ENCODE measurements at places on chromosomes 4 and X.

- no peak for DNase-seq
Observed at GRCh38 chrX:13008851-13009250, 33.9 kb downstream of the TMSB4X start.

GRCh38 chr4:78533854-78534253, 17.7 kb upstream of the ANXA3 start:
- no peak for DNase-seq

- no peak for DNase-seq
Observed at GRCh38 chrX:143768976-143769375, 48.4 kb upstream of the SPANXN2 start.

- DNase-seq = no peak
Observed at GRCh38 chrX:70664726-70665125, 220.1 kb downstream of the DLG3 start.

GRCh38 chr4:47251348-47252135, 212.0 kb downstream of the COMMD8 start:
- DNase-seq = no peak

GRCh38 chr4:21778702-21779101, 169.9 kb downstream of the KCNIP4 start:
- DNase-seq = no peak

DNA sequence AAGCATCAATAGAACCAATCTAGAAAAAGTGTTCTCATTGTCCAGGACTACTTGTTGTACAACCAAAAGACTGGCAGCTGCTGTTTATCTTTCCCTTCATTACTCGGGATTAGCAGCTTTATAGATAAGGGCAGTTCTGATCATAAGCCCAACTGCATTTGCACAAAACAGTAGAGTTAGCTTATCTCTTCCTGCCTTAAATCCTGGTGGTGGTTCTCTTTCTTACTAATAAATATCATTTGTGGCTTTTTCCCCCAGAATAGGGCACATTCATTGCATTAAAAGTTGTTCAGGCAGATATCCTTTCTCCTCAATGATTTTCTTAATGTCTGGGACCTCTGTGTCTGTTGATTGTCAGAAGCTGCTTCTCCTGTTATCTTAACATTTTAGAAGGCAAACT, 20.2 kb upstream of the RRAGB start:
- DNase-seq = no peak

DNA sequence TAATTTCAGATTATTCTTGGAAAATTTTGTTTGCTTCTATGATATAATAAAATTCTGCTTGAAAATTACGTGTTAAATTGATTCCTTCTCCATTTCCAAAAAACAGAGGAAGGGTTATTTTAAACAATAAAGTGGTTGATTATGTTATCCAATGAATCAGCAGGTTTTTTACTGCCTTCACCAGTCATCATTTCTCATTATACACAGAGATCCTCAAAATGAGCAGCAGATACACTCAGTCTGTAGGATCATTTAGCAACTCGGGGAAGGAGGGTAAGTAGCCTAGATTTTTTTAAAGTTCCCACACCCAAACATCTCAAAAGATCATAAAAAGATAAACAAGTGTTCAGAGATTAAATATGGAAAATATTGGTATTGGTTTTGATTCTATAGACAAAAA, 6.8 kb upstream of the TMEM144 start:
- no peak for DNase-seq

- no peak for DNase-seq
Observed at GRCh38 chr4:148443512-148444295, 1.5 kb upstream of the NR3C2 start.

DNA sequence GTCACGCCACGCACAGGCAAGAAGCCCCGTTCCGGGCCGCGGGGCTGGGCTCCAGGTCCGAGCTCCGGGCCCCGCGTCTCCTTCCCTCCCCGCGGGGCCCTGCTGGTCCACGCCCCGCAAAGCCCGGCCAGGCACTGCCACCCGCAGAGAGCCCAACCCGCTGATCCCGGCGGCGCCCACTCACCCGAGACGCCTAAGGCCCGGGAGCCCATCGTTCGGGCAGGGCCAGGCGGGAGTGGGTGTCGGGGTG, 870 bp downstream of the PDZD4 start:
- DNase-seq = no peak

- no peak for DNase-seq
Observed at GRCh38 chr4:141153751-141154510, 20.7 kb upstream of the RNF150 start.

GRCh38 chr4:171718665-171719064, 94.5 kb upstream of the GALNTL6 start:
- DNase-seq = no peak

GRCh38 chrX:2717312-2717711, 26.2 kb downstream of the CD99 start:
- DNase-seq = no peak

- no peak for DNase-seq
Observed at GRCh38 chr4:157840034-157840433, 332.8 kb downstream of the GASK1B start.

GRCh38 chr4:128600996-128601871, 208.3 kb upstream of the JADE1 start:
- DNase-seq = no peak

DNA sequence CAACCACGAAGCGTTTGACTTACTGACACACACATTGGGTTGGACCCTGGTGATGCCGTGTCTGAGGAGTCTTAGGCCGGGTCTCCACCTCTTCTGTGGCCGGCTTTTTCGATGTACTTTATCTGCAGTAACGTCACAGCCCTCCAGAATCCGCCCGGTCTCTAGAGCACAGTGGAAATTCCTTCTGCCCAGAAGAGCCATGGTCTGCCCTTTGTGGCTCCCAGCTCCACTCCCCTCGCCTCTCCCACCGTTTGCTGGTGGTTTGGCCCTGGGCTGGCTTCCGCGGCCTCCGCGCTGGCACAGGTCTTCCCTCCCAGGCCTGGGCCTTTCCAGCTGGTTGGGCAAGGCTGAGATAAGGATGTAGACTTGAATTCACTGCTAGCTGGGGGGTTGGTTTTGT, 4.3 kb downstream of the MAEA start:
- no peak for DNase-seq

DNA sequence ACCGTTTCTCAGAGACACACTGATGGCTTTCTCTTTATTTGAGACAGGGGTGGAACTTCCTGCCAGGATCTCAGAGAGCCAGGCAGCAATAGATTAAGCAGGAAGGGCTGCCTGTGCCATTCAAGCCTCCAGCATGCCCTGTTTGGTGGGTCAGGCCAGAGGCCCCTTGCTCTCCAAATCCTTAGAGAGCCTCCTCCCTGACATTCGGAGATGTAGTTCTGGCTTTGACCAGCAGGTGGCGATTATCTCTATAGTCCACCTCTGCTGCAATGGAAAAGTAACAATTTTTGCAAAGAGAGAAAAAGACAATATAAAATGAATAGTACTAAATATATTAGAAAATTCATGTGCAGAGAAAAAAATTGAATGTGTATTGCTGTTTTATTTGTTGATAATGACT, 93.9 kb downstream of the NXF2B start:
- peak; percentile 34 for DNase-seq

DNA sequence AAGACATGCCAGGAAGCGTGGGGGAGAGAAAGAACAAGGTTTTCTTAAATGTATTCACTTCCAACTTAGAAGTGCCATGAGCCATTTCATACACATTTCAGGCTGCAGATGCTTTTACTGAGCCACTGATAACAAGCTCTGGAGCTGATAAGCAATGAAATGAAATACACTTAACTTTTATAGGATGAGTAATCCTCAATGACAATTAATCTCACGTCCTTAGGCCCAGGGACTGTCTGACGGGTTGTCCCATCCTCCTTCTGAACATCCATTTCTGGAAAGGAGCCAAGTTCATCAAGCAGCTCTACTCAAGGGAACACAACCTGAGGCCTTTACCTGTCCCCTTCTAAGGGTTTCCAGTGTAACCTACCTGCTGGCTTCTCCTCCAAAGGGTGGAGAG, 121.2 kb downstream of the PARM1 start:
- no peak for DNase-seq

GRCh38 chr4:48071191-48071590, 54.6 kb downstream of the NIPAL1 start:
- no peak for DNase-seq

GRCh38 chrX:69305333-69306062, 140.2 kb upstream of the PJA1 start:
- no peak for DNase-seq

- no peak for DNase-seq
Observed at GRCh38 chr4:41505161-41505661, 32.7 kb upstream of the LIMCH1 start.

DNA sequence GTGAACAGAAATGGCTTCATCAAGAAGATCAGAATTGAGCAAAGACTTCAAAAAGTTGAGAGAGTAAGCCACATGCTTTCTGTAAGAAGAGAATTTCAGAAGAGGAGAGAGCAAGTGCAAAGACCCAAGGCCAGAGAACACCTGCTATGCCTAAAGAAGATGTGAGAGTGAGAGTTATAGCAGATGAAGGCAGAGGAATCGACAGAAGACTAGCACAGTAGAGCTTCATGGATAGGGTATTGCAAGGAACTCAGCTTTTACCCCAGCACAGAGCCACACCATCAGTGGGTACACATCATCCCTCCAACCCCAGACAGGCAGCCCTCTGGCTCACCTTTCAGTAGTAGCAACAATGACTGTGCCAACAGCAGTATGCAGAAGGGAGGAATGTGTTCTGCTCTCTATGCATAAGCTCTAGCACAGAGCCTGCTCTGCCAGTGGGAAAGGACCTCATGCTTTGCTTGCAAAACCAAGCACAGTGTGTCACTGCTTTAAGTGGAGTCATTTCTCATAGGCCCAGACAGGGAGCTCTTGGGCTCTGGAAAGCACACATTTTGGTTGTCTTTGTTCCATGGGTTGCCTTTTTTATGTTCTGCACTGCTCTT, 318.6 kb downstream of the NAF1 start:
- no peak for DNase-seq

DNA sequence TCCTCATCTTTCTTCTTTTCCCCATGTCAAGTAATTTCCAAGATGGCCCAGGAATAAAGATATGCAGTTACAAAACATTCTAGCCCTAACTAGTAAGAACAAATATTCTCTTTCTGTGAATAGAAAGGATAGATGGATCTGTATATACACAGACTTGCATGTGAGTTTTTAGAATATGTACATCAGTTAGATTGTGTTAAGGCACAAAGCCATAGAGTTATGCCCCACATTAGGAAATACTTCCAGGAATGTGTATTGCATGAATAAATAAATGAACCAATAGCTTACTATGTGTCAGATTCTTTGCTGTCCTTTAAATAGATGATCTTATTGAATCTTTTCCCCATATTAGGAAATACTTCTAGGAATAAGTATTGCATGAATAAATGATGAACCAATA, 46.0 kb upstream of the TMPRSS11E start:
- DNase-seq = no peak

GRCh38 chr4:120824946-120825345, 97.6 kb downstream of the PRDM5 start:
- no peak for DNase-seq

DNA sequence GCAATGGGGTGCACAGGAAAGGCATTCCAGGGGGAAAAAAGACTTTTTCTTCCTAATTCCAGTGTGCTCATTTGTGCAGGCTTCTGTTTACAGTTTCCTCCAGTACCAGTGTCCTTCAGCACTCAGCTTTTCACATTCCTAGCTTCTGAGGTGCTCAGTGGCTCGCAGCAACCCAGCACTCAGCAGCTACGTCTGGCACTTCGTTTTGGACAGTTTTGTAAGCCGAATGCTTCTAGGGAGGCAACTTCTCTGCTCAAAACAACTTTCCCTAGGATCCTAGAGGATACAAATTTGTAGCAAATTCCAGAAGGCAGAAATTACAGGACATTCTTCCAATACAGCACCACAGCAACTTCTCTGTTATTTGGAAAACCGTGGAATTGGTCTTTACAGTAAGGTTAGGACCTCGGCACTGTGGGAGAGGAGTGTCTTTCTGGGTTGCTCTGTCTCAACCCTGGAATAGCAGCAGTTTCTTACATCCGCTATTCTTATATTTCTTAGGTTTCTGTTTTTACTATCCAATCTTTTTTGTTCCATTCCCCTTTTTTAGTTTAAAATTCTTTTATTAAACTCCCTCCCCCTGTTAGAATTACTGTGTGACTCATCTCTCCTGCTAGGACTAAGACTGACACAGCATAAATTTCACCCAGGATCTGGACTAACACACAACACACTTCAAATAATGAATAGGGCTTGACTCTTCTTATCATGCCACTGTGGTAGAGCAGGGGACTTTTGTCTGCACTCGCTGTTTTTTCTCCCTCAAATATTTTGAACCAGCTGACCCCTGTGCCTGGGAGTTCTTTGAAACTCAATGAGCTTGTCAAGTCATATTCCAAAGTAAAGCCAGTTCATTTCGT, 1314.7 kb downstream of the FSTL5 start:
- DNase-seq = no peak

- no peak for DNase-seq
Observed at GRCh38 chr4:8848507-8849265, 23.0 kb downstream of the HMX1 start.

GRCh38 chrX:1449036-1449822, 3.5 kb downstream of the ASMTL start:
- DNase-seq = no peak

DNA sequence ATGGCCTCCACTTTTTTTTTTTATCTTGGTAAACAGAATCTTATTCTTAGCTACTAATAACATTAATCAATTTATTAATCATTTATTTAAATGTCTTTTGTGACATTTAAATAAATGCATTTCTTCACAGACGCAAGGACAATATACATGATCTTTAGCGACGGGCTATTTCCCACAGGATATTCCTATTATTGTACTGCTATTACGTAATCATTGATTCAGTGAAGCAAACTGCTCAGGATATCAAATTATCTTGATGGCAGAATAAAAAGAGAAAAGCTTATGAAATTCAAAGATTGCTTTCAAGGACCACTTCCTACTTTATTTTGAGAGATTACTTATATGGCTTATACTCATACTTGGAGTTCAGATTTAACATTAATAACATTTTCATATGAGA, 114.1 kb downstream of the FAM9B start:
- DNase-seq = no peak

- DNase-seq = no peak
Observed at GRCh38 chr4:73650250-73650649, 30.0 kb upstream of the RASSF6 start.

GRCh38 chrX:118536204-118536603, 40.6 kb downstream of the DOCK11 start:
- DNase-seq = no peak

GRCh38 chr4:23364167-23364566, 525.7 kb downstream of the PPARGC1A start:
- DNase-seq = no peak

DNA sequence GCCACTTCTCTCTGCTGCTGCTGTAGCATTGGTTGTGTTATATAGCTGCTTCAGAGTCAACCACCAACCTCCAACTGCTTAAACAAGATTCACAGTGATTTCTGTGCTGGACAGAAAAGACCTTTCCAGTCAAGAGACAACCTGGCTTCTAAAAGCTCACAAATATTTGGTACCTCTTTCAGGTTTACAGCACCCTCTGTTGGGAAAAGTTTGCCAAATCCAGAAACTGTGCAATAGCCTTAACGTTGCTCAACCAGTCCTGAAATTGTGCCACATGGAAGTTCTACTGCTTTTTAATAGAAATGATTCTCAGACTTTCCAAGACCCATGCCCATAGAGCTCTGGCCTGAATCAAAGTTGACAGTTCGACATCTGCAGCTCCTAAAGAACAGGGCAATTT, 842.1 kb upstream of the HTR2C start:
- DNase-seq = no peak
